Activated CD4-positive, alpha-beta T cell treated with anti-CD3 and anti-CD28 coated beads, Interleukin-2, amount 10 ng/mL, durations not matched to agents 24 days and 14 days (primary cell): ENCODE measurements at places on chromosomes 1 and 21. TPM values are rescaled to one million over a fixed set of nuclear protein-coding genes. Genes with fewer than 3 reads are reported as not detected.
A peak's percentile ranks its signal among the peaks of the same experiment; 100 is the strongest.

PTPRC gene
- 436 and 438 TPM in 2 replicates for total RNA-seq

PANK4 gene
- total RNA-seq = 55.2 and 56.7 TPM in 2 replicates

GRCh38 chr1:206448471-206448870 is 21.8 kb upstream of the IKBKE start:
- DNase-seq = no peak

GRCh38 chr1:192775631-192776030 is 33.2 kb upstream of the RGS2 start:
- no peak for DNase-seq

DNA sequence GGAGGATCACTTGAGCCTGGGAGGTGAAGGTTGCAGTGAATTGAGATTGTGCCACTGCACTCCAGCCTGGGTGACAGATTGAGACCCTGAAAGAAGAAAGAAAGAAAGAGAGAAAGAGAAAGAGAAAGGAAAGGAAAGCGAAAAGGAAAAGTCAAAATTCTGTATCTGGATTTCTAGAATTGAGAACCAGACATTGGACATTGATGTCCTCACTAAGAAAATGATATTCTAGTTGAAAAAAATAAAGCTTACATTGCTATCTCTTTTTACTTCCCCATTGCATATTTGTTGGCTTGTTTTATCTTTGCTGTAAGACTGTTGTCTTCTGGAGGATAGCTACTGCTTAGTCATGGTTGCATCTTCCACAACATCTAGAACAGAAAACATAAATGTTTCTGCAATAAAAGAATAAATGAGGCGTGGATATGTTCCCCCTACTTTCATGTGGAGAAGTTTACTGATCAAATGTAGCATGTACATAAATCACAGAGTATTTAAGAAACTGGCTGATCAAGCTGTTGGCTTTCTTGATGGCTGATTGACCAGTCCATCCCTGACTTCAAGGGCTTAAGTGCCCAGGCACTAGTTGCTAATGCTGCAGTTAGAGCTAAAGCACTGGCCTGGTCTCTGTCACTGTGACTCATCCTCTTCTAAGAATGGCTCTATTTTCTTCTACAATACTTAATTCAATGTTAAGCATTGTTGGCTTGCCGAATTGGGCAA is 17.7 kb downstream of the CD53 start:
- DNase-seq = no peak

DNA sequence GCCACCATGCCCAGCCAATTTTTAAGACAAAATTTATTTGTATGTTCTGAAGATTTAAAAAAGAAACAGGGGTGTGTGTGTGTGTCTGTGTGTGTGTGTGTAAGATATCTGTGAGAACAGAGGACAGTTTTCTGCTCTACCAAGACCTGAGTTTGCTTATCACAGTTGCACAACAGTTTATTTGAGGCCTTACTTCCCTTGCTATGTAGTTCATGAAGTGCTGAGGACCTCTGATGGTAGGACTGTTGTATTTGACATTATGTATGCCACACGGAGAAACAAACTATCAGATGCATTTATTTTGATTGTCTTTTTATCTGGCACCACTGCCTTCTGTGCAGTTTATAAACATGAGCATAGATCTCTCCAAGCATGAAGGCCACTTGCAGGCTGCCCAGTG is 355.2 kb downstream of the PBX1 start:
- no peak for DNase-seq

GRCh38 chr1:212030936-212031528 is 4.3 kb downstream of the INTS7 start:
- DNase-seq = no peak

- DNase-seq = no peak
These were observed 22.2 kb downstream of the EPHX4 start for GRCh38 chr1:92051948-92052347.

DNA sequence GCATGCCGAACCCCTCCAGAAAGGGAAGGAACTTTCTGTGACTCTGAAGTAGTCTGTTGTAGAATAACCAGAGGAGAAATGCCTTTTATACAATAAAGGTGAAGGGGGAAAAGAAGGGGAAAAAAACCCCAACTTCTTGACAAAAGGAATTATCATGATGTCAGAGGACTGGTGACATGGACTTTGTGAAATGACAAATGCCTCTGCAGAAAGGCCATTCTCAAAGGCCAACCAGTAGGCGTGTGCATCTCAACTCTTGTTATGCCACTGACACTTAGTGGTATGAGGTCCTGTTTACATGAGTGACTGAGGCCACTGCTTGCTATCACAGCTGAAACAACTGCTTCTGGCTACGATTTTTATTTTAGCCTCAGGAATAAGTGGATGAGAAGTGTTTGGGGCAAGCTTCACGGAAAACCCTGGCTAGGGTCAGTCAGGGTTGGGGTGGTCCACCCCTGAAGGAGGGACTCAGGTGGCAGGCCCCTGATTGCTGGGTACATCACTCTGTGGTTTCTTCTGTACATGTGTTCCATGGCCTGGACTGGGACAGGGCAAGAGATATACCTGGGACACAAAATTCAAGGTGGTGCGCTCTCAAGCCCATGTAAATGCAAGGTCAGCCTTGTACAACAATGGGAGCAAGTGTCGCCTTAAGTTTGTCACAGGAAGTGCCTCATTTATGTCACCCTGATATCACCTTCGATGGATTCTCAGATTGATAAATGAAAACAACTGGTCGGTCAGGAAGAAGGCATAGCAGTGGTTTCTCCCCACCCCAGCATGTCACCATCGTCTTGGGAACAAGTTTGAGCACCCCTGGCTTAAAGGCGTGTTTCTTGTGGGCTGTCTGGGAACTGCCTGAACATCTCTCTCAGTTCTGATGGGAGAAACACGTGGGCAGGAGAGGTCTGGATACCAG is 12.4 kb downstream of the RUNX1 start:
- peak; percentile 54 for DNase-seq

DNA sequence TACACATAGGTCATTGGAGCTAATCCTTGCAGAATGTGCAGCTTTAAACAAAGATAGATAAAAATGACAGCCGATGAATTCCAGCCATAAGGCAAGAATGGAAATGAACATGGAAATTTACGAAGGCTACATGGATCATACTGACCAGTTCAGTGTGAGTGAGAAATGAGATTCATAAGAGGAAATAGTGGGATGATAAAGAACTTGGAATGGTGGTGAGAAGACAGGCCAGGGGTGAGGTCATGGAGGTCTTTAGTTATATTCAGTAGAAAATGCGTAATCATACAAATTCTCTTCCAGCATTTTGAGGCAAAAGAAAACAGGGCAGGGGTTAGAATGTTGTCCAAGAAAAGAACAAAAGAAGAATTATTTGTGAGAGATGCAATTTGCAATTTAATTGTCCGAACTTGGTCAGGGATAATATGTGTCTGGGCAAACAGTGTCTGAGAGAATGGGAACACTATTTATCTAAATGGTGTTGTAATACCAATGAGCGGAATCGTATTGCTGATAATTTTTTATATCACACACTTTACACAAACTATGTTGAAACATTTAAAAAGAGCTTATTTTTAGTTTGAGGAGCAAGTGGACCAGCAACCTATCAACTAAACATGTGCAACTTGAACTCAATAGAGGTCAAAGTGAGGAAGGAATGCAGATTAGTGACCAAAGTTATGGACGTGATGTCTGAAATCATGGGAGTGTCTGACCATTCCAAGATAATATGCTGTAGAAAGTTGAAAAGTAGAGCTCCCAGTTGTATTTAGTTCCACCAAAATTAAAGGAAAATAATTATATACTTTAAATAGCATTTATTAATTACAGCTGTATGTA is 739.0 kb upstream of the NCAM2 start:
- DNase-seq = no peak

SORT1 gene
- total RNA-seq = 1.2 and 1.4 TPM in 2 replicates

DNA sequence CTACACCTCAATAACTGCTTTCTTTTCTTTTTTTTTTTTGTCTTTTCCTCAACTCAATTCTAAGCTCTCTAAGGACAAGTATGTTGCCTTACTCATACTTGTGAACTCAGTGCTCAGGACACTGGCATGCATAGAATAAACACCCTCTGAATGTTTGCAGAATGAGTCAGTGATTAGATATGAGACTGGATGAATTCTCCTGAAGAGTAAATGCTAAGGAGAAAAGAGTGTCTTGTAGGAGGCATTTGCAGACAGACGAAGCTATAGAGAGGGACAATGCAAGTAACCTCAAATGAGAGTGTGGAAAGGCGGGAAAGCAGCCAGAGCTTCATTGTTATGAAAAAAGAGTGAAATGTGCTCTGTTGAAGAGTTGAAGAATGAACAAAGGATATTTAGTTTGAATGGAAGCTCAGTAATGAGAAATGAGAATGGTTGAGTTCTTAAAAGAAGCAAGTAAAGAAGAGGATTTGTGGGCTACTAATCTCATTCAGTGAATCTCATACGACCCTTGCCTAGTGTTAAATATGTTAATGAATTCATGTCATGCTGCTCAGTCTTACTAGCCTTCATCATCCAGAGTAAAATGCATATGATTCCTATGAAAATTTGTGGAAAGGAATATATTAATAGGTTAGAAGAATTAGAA is 166.1 kb upstream of the DPYD start:
- DNase-seq = no peak

- no peak for DNase-seq
These were observed 1.6 kb upstream of the EVA1C start for GRCh38 chr21:32410916-32411315.

PRRX1 gene
- not detected in 2 replicates for total RNA-seq

CELA2A gene
- total RNA-seq = not detected in 2 replicates

DNA sequence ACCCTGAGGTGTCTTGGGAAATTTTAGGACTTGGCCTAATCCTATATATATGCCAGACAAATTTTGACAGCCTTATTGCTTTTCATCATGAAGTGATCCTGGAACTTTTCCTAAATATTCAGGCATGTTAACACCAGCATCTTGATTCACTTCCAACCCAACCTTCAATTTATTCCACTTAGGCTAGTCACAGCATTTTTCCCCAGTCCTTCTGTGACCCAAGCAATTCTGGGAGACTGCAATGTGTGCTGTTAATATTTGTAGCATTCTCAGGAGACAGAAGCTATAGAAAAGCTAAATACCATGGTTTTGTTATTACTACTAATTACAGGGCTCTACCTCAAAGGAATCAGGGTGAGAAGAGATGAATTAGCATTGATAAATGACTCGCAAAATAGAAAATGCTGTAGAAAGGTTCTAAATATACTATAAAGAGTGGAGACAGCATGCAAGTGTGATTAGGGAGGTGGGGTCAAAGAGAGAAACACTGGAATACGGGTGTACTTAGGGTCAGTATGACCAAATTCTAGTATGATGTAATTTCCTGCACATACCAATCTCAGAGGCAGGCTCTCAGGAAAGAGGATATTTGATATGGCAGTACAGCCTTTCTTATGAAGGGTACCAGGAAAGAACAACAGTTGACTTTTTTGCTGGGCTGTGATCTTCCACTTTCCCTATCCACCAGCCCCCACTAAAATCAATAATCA is 29.1 kb downstream of the PRRX1 start:
- no peak for DNase-seq

GRCh38 chr1:6588893-6589520 is 9.2 kb downstream of the ZBTB48 start:
- no peak for DNase-seq

GRIK3 gene
- total RNA-seq = not detected in 2 replicates

DNA sequence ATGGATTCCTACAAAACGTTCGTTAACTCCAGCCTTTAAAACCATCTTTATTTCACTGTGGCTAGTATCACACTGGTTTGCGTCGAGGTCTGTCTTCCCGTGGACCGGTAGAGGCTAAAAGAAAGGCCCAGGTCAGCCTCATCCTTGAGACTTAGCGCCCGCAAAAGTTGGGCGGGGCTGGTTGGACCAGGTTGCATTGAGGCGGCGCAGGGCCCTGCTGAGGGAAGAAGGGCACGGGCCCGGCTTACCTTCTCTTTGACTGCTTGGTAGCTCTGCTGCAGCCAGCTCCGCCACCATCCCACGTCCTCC is 455 bp downstream of the BSDC1 start:
- no peak for DNase-seq

DNA sequence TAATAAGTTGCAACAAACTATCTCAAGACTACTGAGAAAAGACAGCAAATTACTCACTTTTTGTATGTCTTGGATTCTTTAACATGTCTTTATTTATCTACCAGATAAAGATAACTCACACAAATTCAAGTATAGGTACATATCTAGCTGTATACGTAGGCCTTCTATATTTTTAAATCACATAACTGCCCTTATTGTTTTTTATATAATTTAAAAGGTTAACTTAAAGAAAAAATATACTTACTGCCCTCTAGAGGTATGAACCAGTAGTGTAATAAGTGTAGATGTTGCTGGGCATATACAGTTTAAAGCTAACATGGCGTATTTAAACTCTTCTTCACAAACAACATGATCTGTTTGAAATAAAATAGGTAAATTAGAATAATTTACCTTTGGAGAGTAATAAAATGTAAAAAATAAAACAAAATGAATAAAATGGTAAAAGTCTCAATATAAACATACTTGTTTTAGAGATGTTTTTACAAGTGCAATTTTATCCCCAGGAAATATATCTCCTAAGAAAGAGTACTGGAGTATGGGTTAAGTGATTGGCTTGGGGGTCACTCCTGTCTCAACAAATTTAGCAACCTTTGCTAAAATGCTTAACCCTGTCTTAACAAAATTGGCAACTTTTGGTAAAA is 235.2 kb downstream of the KCNT2 start:
- DNase-seq = no peak

DNA sequence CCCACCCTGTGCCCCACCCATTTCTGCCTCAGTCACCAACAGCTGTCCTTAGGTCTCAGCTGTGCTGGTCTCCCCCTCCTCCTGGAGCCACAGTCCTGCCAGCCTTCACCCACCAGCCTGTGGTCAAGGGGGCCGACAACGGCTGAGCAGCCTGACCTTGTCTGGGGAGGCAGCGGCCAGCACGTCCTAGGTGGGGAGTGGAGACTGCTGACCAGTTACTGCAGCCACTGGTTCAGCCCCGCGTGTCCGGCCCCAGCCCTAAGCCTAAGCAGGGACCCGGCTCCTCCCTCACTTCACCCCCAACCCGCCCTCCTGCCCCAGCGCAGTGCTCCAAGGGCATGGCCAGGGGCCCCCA is 79.2 kb downstream of the MORN1 start:
- no peak for DNase-seq

- no peak for DNase-seq
These were observed 25.6 kb downstream of the RUNX1 start for GRCh38 chr21:35023396-35024070.

- DNase-seq = no peak
These were observed 74.1 kb downstream of the PSMG1 start for GRCh38 chr21:39109163-39109530.

GRCh38 chr1:193338194-193338593 is 151.8 kb upstream of the B3GALT2 start:
- DNase-seq = no peak

NTNG1 gene
- total RNA-seq = not detected in 2 replicates

GRCh38 chr21:17576080-17576835 is 36.4 kb downstream of the BTG3 start:
- DNase-seq = no peak
